ENCODE measurements at places on chromosomes 11 and 22.

DNA sequence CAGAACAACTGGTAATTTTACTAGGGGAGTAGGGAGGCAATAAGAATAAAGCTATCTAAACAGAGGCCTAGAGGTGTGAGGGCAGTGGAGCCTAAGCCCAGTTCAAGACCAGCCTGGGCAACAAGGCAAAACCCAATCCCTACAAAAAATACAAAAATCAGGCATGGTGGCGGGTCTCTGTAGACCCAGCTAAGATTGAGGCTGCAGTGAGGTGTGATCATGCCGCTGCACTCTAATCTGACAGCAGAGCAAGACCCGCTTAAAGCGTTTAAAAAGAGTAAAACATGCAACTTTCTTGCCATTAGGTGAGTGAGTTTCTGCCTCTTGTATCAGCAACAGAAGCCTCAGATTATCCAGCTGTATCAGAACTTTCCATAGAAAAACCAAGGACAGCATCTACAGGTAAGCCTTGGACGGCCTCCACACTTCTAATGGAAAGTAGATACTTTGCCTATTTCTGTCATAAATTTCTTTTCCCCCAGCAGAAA is 12.1 kb downstream of the TAF1D start:
- DNase-seq = no peak

DNA sequence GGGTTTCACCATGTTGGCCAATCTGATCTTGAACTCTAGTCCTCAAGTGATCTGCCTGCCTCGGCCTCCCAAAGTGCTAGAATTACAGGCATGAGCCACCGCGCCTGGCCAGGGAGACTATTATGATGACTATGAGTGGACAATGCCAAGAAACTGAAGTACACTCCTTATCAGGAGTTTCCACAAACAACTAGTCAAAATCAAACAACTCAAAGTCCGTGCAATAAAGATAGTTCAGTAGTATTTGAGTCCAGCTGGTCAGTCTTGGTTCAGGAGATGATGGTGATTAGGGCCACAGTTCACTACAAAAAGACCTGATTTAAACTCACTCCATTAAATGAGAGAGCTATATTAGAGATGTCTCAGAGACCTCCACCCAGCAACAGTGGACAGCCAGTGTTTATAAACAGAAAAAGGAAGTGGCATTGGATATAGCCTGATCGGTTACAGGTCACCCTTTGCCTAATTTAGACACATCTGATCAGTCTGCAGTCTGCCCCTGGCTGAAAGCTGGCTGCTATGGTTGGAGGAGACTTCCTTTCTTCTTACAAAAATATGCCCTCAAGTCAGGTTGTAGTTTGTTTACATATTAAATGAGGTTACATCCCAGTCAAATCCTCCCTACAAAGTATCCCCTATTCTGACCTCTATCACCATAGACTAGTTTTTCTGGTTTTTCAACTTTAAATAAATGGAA is 17.0 kb downstream of the CD3E start:
- DNase-seq = no peak

- no peak for DNase-seq
Measured at GRCh38 chr11:96969251-96969650, 579.4 kb downstream of the JRKL start.

GRCh38 chr11:79547256-79547655 is 106.4 kb upstream of the TENM4 start:
- no peak for DNase-seq

- no peak for DNase-seq
Measured at GRCh38 chr11:9606809-9607510, 33.5 kb downstream of the WEE1 start.
